Memory B cell (primary cell): ENCODE measurements at places on chromosomes 6 and 20.

DNA sequence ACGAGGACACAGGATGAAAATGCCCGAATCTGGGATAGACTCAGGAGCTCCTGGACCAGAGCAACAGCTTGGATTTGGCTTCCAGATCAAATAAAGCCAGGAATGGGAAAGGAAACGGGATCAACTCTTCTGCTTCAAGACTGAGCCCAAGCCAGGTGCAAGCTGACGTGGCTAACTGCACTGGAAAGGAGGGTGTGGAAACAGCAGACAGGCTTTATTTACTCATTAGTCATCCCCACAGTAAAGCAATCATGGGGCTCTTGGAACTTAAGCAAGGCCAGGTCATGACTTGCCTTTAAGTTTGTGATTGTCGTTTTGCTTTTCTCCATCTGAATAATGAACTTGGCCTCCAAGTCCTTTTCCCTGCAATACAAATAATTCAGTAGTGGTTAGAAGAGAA is 45.2 kb downstream of the KIF16B start:
- DNase-seq: no peak

- no peak for DNase-seq
Observed at GRCh38 chr20:58242824-58243223, 14.4 kb upstream of the ANKRD60 start.

- no peak for DNase-seq
Observed at GRCh38 chr6:122653094-122653493, 42.9 kb downstream of the PKIB start.

- no peak for DNase-seq
Observed at GRCh38 chr6:151576633-151577032, 82.8 kb downstream of the CCDC170 start.

DNA sequence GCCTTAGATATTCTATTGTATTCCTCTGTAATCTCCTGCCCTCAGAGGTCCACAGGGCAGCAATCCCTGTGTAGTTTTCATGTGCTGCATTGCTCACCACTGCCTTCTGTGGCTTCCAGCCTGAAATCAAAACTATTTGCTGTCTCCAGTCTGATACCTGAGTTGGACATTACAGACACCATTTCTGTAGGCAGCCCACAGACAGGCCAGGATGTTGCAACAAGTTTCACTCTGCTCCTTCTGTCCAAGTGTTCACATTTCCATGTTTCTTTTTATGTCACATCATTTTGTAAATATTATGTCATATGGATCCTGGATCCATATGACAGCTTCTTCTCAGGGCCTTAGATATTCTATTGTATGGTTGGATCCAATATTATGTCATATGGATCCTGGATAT is 21.7 kb downstream of the ECI2 start:
- no peak for DNase-seq

GRCh38 chr6:52579006-52579660 is 2.3 kb upstream of the TRAM2 start:
- DNase-seq: no peak

- no peak for DNase-seq
Observed at GRCh38 chr6:79280756-79281155, 46.3 kb upstream of the HMGN3 start.

DNA sequence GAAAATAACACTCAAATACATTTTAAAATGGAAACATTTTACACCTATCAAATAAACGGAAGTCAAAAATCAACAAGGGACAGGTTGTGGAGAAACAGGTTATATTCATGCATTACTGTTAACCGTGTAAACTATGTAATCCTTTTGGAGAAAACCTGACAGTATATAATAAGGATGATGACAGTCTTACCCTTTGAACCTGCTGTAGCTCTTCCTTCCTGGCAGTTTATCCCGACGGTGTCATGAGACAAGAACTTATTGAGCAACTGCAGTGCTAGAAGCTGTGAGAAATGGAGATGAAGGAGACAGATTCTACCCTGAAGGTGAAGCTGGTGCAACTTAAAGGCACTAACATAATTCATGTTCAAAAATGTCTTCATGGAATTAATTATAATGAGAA is 76.7 kb downstream of the PLEKHG1 start:
- no peak for DNase-seq

DNA sequence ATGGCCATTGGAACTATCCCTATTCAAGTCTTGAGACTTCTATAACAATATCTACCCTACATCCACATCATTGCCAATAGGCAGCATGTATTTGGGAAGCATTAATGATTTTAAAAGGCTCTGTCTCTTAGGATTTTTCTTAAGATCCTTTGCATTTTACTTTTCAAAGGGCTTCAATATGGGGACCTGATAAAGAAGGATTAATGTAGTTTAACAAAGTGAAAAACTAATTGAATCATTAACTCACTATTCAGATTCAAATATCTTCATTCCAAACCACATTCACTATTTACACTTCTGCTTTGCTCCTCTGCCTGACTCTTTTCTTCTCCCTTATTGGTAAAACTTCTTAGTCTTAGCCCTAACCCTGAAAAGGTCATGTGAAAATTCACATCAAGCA is 333.0 kb downstream of the EPHA7 start:
- DNase-seq: no peak

DNA sequence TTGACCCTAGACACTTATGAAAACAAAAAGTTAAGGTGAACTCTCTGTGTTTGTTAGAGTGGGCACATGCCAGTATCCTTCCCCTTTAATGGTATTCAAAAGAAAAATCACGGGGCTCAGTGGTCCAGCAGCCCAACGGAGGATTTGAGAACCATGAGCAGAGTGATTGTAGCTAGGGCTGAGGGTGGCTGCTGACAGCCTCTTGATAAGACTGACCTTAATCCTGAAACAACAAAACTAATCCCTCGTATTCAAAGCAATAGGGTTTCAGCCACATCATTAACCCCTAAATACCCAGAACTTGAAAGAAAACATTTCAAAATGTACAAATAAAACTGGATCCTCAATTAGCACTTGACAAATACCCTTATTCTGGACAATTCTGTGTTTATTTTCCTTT is 95.1 kb downstream of the SNAP25 start:
- DNase-seq: no peak

DNA sequence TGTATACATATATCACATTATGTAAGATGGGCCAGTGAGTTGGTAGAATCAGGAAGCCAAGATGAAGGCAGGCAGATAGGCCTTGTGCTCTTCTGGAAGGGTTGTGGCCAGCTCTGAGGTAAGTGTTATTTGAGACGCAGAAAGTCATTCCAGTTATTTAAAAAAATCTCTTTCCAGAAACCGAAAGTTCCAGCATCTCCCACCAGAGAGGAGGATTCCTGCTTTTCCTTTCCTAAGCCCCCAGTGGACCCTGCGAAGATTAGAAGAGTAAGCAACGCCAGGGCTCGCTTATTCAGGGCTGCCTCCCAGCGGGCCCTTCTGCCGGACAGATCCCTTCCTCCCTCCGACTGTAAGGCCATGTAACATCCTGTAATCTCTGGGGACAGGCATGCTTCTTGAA is 20.4 kb downstream of the ARMC2 start:
- no peak for DNase-seq

GRCh38 chr20:33679758-33680485 is 5.7 kb upstream of the NECAB3 start:
- DNase-seq: peak; percentile 61

DNA sequence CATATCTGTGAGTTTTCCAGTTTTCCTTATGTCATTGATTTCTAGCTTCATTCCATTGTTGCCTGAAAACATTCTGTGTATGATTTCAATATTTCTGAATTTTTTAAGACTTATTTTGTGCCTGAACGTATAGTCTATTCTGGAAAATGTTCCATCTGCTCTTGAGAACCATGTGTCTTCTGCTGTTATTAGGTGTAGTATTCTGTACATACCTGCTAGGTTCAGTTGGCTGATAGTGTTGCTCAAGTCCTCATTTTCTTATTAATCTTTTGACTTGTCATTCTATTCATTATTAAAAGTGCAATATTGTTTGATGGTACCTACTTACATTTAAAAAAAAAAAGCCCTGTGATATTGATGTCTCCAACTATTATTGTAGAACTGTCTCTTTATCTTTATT is 869.8 kb upstream of the MAN1A1 start:
- DNase-seq: no peak

DNA sequence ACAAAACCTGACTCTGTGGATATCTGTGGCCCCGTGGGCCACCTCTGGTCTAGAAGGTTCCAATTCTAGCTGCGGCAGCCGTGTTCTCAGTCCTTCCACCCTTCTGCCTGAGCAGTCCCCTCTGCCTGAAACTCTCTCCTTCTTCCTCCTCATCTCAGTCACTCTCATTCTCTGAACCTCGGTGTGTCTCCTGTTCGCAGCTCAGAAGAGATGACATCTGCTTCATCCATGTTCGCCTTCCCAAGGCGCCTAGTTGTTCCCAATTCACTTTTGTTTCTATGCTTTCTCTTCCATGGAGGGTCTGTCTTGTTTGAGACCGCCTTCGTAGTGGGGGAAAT is 95.5 kb downstream of the CEBPB start:
- DNase-seq: no peak

GRCh38 chr20:58675641-58676040 is 17.0 kb upstream of the NPEPL1 start:
- DNase-seq: no peak

DNA sequence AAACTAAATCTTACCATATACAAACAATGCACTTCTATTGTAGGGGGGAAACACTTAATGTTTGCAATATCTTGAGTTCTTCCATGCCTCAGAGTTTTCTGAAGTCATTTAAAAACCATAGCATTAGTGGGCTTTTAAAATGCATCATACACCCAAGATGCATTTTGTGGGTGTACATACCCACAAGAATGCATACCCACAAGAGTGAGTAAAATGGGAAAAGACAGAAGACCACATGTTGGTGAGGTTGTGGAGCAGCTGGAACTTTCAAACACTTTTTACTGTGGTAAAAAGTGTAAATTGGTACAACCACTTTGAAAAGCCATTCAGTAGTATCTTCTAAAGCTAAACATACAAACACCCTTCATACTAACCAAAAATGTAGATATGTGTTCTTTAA is 57.5 kb downstream of the CYB5R4 start:
- DNase-seq: no peak

GRCh38 chr6:122677406-122677805 is 67.2 kb downstream of the PKIB start:
- DNase-seq: no peak

DNA sequence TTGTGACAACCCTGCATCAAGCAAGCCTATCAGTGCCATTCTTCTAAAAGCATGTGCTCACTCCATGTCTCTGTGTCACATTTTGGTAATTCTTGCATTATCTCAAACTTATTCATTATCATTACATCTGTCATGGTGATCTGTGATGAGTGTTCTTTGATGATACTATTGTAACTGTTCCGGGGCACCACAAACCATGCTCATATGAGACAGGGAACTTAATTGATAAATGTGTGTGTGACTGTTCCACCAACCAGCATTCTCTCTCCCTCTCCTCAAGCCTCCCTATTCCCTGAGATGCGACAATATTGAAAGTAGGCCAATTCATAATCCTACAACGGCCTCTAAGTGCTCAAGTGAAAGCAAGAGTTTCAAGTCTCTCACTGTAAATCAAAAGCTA is 4.0 kb downstream of the HUS1B start:
- no peak for DNase-seq

- no peak for DNase-seq
Observed at GRCh38 chr6:35581633-35582032, 68.9 kb upstream of the TULP1 start.

- no peak for DNase-seq
Observed at GRCh38 chr6:31805939-31806469, 762 bp downstream of the LSM2 start.

GRCh38 chr6:41371461-41371991 is 36.1 kb downstream of the NCR2 start:
- no peak for DNase-seq

DNA sequence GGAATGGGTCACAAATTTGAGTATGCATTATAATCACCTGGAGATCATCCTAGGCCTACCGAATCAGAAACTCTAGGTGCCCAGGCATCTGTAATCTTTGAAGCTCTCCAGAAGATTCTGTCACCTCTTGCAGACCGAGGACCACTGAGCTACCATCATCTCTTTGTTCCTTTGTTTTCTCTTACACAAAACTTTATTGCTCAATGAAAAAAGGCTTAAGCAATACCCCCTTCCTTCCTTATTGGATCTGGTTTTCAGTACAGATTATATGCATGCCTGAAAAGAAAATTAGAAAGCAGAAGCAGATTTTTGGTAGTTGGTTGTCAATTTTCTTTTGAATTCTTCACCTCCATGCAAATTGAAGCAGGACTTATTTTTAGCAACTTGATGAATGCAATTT is 31.3 kb downstream of the STX11 start:
- DNase-seq: no peak

- no peak for DNase-seq
Observed at GRCh38 chr6:126217497-126217896, 122.4 kb upstream of the CENPW start.

DNA sequence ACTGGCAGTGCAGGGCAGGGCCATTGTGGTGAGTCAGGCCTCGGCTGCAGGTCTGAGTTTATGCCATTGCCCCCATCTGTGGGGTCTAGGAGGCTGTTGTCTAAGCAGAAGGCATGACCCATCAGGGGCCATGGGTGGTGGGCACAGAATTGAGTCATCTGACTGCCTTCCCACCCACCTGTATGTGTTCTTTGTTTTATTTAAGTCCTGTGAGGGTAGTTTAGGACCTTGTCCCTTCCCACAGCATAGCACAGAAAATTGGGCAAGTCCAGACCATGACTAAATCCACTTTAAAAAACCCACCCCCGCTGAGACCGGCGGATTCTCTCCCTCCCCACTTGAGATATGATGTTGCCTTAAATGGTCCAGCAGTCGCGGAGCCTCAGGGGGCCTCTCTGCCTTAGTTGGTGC is 40.3 kb downstream of the ERMARD start:
- DNase-seq: no peak

GRCh38 chr6:150666071-150666470 is 66.4 kb downstream of the PLEKHG1 start:
- no peak for DNase-seq

- DNase-seq: no peak
Observed at GRCh38 chr20:25580711-25581110, 4.6 kb downstream of the NINL start.

DNA sequence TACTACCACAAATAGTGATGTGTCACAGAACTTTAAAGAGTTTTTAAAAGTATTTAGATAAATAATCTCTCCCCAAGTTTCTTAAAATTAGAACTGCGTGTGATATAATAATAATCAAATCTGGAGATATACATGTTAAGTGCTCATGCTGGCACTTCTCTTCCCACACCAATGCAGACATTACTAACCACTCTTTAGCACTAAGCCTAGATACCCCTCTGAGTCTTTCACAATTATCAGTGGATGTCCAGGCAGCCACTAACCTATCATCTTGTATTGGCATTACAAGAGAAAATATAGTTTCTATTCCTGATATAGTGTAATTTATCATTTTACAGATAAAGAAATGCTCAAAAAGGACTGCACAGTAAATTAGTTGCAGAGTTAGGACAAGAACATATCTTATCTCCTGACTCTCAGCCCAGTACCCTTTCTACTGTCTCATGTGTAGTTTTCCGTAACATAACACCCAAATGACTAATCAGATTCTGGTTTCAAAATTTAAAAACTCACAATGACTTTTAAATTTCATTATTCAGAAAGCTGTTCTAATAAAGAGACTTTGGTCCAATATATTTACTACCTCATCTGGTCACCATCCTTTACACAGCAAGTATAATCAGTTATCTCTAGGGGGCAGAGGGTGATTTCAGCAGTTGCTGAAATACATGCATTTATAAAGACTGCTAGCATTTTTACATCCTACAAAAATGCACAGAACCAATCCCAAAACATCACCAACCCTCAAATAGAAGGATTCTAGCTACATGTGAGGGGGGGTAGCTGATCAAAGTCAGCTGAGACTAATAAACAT is 215.5 kb upstream of the MCHR2 start:
- DNase-seq: no peak

GRCh38 chr20:10985536-10985935 is 311.7 kb upstream of the JAG1 start:
- DNase-seq: no peak

- no peak for DNase-seq
Observed at GRCh38 chr6:130970839-130971410, 92.1 kb downstream of the EPB41L2 start.
